ENCODE measurements at places on chromosomes 7 and 10. TPM values are rescaled to one million over a fixed set of nuclear protein-coding genes. Genes with fewer than 3 reads are reported as not detected.

DNA sequence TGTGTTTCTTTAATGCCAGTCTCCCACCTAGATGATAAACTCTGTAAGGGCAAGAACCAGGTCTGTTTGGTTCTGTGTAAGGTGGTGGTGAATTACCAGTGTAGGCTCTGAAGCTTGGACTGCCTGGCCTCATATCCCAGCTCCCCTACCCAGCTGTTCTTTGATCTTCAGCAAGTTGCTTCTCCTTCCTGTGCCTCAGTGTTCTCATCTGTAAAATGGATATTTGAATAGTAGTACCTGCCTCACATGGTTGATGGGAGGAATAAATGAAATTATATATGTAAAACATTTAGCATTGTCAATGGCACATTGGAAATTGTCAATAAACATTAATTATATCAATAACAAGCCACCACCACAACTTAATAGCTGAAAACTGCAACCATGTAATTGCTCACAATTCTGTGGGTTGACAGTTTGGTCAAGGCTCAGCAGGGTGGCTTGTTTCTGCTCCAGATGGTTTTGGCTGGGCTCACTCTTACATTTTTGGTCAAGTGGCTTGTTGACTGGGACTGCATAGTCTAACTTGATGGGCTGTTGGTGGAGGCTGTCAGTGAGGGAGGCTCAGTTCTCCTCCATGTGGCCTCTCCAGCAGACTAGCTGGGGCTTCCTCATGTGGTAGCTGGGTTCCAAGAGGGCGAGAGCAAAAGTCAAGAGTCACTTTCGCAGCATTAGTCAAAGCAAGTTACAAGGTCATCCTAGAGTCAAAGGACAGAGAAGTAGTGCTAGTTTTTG, 84.5 kb upstream of the DUSP5 start:
- no peaks in the 10 kb centered on the region for H3K36me3 ChIP-seq
- no peaks in the 10 kb centered on the region for H3K27me3 ChIP-seq
- DNase-seq = no peak
- H3K4me1 ChIP-seq = peaks cover 3% of the 10 kb centered on the region
- no peak overlapping the region for H3K4me3 ChIP-seq

GRCh38 chr10:119643306-119644204, 7.6 kb upstream of the BAG3 start:
- H3K27ac ChIP-seq = no peak overlapping the region
- H3K4me1 ChIP-seq = no peaks in the 10 kb centered on the region
- no peaks in the 10 kb centered on the region for H3K36me3 ChIP-seq
- no peaks in the 10 kb centered on the region for H3K27me3 ChIP-seq

- no peaks in the 10 kb centered on the region for H3K36me3 ChIP-seq
- DNase-seq = no peak
- H3K27ac ChIP-seq = no peak overlapping the region
- no peak overlapping the region for H3K4me3 ChIP-seq
- H3K27me3 ChIP-seq = no peaks in the 10 kb centered on the region
These were observed 231.4 kb downstream of the BMPER start for GRCh38 chr7:34136698-34137097.

DNA sequence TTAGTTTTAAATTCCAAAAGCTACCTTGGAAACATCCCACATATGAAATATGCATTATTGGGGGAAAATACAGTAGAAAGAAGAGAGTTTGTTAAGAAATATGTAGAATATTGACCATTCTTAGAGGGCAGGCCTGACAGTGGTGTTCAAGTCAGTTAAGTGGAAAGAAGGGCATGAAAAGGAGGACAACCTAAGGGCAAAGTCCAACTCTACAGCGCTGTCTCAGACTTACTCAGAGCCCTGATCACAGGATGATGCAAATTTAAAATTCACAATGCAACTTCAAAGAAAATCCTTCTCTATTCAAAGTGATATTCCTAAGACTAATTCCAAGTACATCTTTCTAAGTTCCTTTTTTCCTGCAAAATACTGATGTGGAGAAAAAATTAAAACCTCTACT, 139.1 kb upstream of the LRRTM3 start:
- H3K27ac ChIP-seq = no peak overlapping the region
- H3K36me3 ChIP-seq = no peaks in the 10 kb centered on the region
- H3K4me3 ChIP-seq = no peak overlapping the region

- DNase-seq = no peak
- H3K36me3 ChIP-seq = no peaks in the 10 kb centered on the region
- no peak overlapping the region for H3K27ac ChIP-seq
- H3K4me3 ChIP-seq = no peak overlapping the region
These were observed 94.2 kb downstream of the ARL5B start for GRCh38 chr10:18753312-18753895.

DNA sequence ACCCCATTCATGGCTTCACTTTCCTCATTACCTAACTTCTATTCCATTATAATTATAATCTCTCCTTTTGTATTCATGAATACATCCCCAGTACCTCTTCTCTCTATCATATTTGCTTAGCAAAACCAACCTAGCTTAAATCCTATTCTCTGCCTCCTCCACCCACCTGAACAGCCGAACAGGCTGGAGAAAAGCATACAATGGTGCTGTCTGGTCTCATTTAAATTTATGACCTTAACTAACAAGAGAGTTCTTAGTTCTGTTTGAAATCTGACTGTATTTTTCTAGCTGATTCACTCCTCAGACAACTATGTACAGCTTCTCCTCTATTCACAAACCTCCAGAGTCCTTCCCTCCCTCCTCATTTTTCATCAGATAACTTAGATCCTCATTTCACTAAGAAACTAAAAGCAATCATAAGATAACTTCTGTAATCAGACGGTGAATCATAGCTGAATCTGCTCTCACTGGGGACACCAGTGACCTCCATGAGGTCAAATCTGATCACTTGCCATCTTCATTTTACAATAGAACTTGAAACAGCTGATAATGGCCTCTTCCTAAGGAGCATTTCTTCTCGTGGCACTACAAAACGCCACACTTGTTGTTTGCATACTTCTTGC, 233.9 kb upstream of the AOAH start:
- peaks cover 13% of the 10 kb centered on the region for H3K4me1 ChIP-seq
- DNase-seq = no peak
- no peaks in the 10 kb centered on the region for H3K36me3 ChIP-seq
- H3K27ac ChIP-seq = no peak overlapping the region
- no peaks in the 10 kb centered on the region for H3K27me3 ChIP-seq

DNA sequence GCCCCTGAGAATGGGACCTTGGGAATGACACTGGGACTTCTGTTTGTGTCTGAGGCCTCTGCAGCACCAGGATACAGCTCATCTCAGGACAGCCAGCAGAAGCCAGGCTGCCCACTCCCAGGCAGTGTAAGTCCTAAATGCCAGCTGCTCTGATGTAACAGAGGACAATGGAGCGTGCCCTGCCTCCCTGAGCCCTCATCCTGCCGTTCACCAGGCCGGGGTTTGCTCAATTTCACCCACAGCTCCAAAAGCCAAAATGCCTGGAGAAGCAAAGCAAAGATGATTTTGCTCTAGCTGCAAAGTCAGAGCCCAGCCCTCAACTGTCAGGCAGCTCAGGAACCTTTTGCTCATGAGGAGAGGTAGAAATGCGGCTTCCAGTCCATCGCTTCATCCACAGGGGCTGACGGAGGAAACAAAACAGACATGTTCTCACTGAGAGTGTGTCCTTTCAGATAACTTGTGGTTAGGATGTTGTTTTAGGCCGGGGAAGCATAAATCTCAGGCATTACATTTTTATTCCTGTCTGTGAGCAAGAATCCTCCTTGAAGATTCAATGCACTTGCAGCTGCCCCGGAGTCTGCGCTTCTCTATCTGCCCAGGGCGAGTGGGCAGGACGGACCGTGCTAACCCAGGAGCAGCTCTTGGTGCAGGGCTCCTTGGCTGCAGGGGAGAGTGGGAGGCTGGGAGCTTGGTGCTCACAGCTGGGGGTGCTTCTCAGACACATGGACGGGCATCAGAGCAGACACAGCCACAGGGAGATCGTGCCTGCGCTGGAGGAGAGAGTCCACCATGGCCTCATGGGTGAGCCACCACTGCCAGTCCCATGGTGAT, 83.2 kb upstream of the CHST15 start:
- H3K4me3 ChIP-seq = no peak overlapping the region
- no peaks in the 10 kb centered on the region for H3K36me3 ChIP-seq
- DNase-seq = no peak
- no peaks in the 10 kb centered on the region for H3K4me1 ChIP-seq
- H3K27me3 ChIP-seq = no peaks in the 10 kb centered on the region

DNA sequence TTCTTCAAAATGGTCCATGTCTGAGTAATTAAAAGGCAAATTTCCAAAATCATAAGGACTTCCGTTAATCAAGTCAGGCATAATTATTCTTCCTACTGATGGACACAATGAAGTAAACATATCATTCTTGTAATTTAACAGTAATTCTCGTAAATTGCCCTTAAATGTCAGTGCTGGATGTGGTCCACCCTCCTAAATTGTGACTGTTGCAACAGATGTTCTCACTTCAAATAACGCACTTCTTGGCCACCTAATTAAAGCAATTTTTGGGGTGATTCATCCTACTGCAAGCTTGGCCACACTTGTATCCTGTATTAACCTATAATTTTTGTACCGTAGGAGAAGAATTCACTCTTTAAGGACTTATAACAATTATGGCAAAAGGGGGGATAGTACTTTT, 1.9 kb downstream of the COL1A2 start:
- DNase-seq = no peak
- no peak overlapping the region for H3K4me3 ChIP-seq
- no peaks in the 10 kb centered on the region for H3K36me3 ChIP-seq
- H3K27ac ChIP-seq = no peak overlapping the region
- H3K4me1 ChIP-seq = peaks cover 5% of the 10 kb centered on the region

DNA sequence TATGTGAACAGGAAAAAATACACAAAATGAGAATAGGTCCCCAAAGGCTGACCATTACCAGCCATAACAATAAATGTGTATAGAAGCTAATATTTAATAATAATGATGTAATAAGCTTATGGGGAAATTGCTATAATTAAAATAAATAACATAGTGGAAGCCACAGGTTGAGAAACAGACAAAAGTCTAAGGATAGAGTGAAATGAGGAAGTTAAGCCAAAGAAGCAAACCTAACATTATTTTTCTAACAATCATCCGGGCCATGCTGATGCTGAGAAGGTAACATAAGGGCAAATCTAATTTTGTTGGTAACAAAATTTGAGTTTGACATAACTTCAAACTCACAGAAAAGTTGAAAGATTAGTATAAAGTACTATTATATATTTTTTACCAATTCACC, 115.9 kb downstream of the MICU1 start:
- no peak overlapping the region for H3K27ac ChIP-seq
- no peaks in the 10 kb centered on the region for H3K4me1 ChIP-seq
- no peaks in the 10 kb centered on the region for H3K27me3 ChIP-seq
- no peak for DNase-seq

DNA sequence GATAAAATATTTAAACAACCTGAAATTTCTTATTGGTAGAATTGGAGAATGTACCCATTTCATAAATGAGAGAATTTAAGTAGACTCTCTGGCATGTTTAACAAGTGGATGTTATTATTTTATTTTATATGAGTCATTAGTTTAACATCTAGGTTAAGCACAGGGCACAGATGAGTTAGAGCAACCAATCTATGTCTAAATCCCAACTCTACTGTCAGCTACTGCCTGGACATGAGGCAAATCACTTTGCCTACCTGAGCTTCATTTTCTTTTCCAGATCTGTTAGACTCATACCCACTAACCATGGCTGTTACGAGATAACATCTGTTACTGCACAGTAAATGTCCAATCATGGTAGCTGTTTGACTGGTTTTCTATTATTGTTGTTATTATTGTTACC, 251.1 kb downstream of the INHBA start:
- no peaks in the 10 kb centered on the region for H3K27me3 ChIP-seq
- no peaks in the 10 kb centered on the region for H3K4me1 ChIP-seq
- H3K36me3 ChIP-seq = no peaks in the 10 kb centered on the region
- no peak overlapping the region for H3K27ac ChIP-seq
- no peak for DNase-seq

DNA sequence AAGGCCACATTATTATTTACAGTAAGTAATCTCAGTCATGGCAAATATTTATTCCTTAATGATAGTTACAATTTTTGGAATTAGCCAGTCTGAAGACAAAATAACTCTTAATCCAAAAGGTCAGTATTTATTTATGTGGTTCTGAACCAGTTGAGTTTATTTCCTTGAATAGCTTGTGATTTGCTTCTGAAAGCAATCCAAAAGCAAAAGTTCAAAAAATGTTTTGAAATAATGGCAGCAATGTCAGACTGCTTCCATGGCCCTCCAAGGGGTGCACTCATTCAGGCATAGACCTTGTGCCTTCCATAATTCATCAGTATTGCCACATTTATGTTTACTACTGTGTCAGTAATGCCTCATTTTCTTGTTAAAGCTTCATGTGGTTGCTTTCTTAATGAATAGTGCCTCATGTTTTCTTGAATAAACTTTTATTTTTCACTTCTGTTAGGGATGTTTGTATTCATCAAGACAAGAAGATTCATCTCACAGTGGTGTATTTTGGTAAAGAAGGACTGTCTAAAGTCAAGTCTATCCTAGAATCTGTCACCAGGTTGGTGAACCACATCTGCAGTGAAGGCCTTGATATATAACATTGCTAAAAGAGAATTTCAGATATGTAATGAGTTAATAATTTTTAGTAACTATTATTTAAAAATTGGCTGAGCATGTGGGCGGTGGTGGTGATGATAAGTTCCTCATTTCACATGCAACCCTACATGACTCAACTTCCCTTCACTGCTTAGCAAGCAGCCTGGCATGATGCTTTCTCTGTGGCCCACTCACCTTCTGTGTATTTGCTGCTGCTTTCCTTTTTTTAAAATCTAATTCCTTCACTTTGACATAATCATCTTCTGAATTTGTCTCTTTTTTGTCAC, 22.0 kb downstream of the CSGALNACT2 start:
- H3K36me3 ChIP-seq = no peaks in the 10 kb centered on the region
- H3K4me3 ChIP-seq = no peak overlapping the region
- DNase-seq = no peak
- no peaks in the 10 kb centered on the region for H3K27me3 ChIP-seq

DNA sequence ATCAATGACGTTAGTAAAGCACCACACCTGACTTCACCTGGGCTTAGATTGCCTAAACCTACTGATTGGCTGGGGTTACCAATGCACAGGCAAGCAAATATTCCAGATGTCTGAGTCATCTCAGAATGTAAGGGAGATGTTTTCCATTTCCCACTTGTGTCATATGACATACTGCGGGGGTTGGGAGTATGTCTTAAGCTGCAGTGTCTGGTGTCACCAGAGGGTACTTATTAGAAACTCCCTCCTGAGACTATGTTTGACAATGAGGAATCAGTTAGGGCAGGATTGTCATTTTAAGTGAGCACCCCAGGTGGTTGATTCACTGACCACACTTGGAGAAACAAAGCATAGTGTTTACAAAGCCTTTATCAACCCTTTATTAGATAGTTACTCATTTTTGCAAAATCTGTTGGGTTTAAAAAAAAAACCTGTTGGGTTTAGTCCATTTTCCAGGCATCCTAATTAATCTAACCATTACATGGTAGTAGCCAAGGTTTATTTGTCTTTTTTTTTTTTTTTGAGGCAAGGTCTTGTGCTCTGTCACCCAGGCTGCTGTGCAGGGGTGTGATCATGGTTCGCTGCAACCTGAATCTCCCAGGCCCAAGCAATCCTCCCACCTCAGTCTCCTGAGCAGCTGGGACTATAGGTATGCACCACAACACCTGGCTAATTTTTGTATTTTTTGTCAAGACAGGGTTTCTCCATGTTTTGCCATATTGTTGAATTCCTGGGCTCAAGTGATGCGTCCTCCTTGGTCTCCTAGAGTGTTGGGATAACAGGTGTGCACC, 72.5 kb downstream of the CDK6 start:
- H3K4me3 ChIP-seq = no peak overlapping the region
- DNase-seq = no peak
- no peaks in the 10 kb centered on the region for H3K4me1 ChIP-seq
- H3K27me3 ChIP-seq = no peaks in the 10 kb centered on the region

The ZNF804B gene
- 29.7 TPM for total RNA-seq

The HMX2 gene
- total RNA-seq = not detected

The AKR1C8 gene
- not detected for total RNA-seq

The CRYGN gene
- total RNA-seq = 45.5 TPM

The NEUROG3 gene
- not detected for total RNA-seq

The PCDH15 gene
- total RNA-seq = not detected
